ENCODE measurements at places on chromosomes 4 and X.

DNA sequence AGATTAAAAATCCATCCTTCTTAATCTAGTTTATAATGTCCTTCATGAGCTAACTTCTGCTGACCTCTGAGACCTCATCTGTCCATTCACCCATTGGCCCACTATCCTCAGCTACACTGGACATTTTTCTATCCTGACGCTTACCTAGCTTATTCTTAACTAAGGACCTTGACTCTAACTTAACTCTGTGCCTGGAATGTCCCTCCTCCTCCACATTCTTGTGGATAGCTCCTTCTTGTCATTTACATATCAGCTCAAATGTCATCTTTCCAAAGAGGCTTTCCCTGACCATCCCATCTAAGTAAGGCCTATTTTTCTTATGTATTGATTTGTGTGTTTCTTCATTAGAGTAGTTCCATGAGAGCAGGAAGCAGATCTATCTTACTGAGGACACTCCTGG is 54.7 kb downstream of the ATXN3L start:
- DNase-seq: no peak

DNA sequence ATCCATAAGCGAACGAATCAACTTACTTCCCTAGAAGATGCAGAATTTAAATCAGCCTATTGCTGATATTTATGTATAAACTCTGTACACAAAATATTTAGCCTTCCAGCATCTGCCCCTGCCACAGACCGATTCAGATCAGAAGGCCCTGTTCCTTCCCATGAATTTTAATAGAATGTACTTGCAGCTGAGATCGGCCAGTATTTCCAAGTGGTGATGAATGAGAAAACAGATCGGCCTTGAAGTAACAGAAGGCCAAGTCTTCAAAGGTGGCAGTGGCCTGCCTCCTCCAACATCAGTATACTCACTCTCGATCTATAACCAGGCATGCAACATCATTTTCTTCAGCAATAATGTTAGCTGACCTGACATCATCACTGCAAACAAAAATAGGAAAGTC is 66.4 kb downstream of the PRKG2 start:
- DNase-seq: no peak

DNA sequence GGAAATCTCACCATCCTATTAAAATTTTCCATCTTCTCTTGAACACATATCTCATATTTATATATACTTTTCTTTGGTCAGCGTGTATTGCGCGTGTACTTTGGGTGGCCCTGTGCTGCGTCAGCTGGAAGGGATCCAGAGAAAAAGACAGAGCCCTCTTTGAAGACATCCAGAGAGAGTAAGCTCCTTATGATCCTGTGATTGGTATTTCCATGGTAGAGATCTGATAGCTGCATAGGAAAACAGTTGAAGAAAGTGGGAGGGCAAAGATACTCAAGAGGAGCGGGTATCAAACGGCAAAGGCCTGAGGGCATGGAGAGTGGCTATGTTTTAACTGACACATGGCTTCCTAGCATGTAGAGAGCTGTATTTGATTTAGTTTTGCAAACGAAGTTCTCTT is 4.4 kb upstream of the HPGD start:
- DNase-seq: no peak

DNA sequence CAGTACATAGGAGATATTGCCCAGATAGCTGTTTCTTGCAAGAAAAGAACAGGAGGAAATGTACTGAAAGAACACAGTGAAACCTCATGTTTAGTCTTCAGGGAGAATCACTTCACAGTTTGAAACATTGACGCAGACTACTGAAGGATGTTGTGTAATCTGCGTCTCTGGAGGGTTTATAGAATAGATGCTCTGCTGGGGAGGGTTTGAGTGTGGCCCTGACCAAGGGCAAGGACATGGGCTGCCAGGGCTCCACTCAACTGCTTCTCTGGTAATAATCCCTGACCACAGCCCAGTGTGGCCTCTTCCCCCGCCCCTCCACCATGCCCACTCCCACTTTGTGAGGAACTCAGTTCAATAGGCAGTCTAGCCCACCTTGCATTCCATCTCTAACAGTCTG is 15.8 kb upstream of the ACE2 start:
- DNase-seq: no peak

- no peak for DNase-seq
These were observed 24.8 kb downstream of the CXCL1 start for GRCh38 chr4:73894001-73894400.

GRCh38 chrX:130304587-130305368 is 34.9 kb upstream of the SLC25A14 start:
- DNase-seq: no peak

DNA sequence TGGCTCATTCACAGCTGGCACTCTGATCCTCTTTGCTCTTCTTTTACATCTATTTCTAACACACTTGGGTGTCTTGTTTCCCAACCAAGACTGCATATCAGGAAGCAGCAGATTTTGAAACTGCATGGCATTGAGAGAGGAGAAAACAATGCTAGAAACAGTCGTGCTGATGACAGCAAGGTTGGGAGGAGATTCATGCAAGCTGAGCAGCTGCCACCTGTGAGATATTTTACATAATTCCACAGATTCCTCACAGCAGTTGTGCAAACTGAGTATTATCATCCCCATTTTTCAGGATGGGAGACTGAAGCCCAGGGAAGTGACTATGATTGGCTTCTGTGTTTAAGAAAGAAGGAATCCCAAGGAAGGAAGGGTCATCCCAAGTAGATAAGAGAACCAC is 105.0 kb downstream of the SLC2A9 start:
- no peak for DNase-seq

DNA sequence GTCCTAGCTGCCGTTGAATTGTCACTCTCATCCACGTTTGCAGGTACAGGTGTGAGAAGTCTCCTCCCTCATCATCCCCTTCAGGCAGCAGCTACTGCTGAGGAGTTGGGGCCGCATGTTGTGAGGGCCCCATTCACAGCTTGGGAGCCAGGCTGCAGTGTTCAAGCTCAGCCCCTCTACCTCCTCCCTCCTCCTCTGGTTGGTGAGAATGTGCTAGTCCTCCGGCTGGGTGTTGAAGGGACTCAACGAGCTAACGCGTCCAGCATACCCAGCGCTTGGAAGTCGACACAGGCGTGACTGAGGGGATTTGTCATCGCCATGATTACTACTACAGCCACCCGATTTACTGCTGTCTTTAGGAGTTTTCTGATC is 82.0 kb upstream of the PSAPL1 start:
- no peak for DNase-seq

GRCh38 chr4:111136967-111137366 is 514.1 kb upstream of the PITX2 start:
- DNase-seq: no peak

DNA sequence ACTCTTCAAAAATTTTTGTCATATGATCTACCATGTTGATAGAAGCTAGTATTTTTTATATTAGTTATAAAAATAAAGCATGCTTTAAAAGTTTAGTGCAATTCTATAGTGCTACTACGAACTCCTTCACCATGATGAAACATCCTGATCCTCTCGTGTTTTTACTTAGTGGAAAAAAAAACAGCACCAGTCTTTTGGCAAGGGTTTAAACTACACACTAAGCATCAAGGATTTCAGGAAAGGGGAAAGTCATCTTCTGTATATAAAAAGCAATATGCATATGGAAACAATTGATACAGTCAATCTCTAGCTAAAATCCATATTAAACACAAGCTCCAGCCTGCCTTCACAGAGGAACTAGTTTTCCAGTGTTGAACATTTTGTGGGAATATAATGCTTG is 18.7 kb downstream of the CHM start:
- no peak for DNase-seq

GRCh38 chrX:534804-535203 is 95.8 kb upstream of the SHOX start:
- no peak for DNase-seq

- no peak for DNase-seq
These were observed 366.5 kb downstream of the MID1IP1 start for GRCh38 chrX:39167791-39168190.

DNA sequence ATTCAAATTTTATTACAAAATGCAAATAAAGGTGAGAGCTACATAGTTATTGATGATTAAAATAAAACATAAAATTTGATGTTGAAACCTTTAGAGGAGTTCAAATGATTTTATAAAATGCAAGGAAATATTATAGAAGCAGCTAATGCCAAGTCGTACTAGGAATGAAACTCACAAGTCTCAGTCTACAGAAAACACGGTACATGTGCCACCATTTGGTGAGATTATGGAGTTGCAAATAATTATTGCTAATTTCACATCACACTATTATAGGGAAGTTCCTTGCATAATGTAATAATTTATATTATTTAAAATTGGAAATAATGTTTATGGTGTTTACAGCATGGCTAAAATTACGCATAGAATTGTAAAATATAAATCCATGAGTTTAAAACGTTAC is 1601.7 kb upstream of the TENM3 start:
- no peak for DNase-seq

DNA sequence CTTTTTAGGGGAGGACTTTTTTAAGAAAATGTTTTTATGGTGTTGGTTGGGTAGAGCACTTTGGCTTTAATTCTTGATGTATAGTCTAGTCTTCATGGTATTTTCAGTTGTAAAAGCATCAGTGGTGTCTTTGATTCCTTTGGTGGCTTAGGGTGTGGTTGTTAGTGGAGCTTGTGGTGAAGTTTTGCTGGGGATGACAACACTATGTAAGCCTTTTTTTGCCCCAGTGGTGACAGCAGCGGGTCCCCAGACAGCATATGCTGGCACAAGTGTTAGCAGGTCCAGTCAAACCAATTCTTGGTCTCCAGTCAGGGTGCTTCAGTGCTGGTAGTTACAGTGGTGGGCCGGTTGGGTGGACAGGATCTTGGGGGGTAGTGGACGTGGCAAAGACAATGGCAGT is 52.0 kb downstream of the CHIC1 start:
- no peak for DNase-seq

DNA sequence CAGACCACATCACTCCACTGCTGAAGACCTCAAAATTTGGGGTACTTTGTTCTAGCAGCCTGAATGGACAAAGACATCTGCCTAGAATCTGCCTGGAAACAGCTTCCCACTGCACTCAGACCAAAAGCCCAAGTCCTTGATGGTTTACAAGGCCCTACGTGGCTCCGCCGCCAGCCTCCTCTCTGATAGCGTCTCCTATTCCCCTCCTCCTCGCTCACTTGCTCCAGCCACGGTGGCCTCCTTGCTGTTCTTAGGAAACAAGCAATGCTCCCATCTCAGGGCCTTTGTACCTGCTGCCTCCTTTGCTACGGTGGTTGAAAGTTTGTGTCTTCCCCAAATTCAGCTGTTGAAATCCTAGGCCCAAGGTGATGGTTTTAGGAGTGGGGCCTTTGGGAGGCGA is 34.7 kb upstream of the SORCS2 start:
- DNase-seq: no peak

- DNase-seq: no peak
These were observed 33.4 kb downstream of the RPS6KA3 start for GRCh38 chrX:20233336-20233735.

GRCh38 chr4:142383354-142383753 is 462.7 kb downstream of the INPP4B start:
- DNase-seq: no peak

DNA sequence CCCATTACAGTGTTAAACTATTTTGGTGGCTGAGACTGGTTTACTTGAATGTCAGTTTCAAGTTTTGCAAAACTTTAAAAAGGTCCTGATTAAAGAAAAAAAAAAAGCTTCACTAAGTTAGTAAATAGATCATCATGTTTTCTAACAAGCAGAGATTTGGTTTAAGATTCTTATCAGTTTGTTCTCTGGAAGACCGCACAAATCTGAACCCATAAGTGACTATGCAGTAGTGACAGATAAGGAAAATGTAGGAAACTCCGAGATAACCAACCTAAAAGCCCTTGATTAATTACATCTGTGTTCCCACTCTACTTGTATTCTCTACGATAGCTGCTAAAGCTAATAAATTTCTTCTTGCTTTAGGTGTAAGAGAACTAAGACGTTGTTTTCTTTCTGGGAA is 1799.8 kb upstream of the ADGRL3 start:
- DNase-seq: no peak

DNA sequence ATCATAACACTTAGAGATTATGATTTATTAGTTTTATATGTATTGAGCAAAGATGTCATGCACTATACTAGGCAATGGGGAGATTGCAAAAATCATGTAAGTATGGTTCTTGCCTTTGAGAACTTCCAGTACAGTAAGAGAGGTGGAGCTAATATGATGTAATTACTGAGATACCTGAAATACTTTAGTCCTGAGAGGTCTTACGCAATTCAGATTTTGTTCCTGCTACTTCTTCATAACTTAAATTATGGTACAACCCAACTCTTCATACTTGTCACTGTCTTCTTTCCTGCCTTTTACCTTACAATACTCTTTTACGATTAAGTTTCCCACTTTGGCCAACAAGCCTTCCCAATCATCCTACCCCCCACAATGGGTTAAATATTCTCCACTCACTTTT is 564.2 kb upstream of the PITX2 start:
- DNase-seq: no peak

GRCh38 chr4:137664046-137664387 is 131.7 kb upstream of the PCDH18 start:
- DNase-seq: no peak

GRCh38 chrX:144819406-144819805 is 427.9 kb upstream of the SPANXN1 start:
- DNase-seq: no peak

DNA sequence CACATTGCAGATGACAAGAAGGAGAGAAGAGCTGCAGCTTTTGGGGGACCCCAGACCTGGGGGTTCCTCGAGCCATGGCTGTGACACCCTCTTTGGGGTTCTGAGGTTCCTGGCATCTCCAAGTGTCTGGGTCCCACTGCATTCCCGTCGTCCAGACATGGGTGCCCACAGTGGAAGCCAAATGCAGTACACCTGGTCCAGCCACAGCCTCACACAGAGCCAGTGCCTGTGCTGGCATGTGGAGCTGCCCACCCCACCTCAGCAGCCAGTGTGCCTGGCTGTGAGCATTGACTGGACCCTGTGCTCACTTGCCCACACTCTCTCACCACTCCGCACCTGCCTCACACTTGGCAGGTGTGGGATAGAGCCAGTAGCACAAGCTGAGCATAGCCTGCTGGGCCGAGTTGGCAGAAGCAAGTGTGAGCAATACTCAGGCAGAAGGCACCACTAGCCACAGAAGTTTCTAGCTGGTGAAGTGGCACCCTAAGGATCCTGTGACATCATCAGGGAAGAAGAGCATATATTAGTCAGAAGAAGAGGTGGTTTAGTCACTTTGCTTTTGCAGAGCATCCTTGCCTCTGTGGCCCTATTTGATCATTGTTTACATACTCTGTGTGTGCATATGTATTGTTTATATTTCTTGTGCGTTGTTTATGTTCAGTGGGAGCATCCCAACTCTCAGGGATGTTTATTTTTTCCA is 65.0 kb upstream of the MAGEB2 start:
- no peak for DNase-seq

- DNase-seq: no peak
These were observed 101.6 kb upstream of the PPARGC1A start for GRCh38 chr4:23991444-23991843.

GRCh38 chr4:179626687-179627086 is 2184.4 kb upstream of the AGA start:
- DNase-seq: no peak

Measured in activated CD8-positive, alpha-beta memory T cell treated with anti-CD3 and anti-CD28 coated beads for 1 hour (primary cell).